ENCODE measurements at places on chromosomes 2 and 18.

GRCh38 chr2:104597942-104598341 lies 256.0 kb upstream of the POU3F3 start:
- DNase-seq: no peak

DNA sequence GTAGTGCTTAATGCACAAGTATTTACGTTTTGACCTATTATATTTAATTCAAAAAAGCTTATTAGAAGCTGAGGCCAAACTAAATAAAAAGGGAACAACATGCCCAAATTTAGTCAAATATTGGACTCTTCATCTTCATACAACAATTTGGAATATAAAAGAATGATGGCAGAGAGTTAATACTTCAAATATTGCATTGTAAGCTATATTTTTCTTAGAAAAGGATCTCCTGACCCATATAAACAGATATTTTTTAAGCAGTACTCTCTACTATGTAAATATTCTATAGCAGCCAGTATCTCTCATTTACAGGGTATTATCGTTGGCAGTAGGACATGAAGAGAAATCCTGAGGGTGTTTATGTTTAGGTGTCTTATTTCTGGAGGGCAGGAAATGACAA lies 531.2 kb downstream of the NYAP2 start:
- DNase-seq: no peak

DNA sequence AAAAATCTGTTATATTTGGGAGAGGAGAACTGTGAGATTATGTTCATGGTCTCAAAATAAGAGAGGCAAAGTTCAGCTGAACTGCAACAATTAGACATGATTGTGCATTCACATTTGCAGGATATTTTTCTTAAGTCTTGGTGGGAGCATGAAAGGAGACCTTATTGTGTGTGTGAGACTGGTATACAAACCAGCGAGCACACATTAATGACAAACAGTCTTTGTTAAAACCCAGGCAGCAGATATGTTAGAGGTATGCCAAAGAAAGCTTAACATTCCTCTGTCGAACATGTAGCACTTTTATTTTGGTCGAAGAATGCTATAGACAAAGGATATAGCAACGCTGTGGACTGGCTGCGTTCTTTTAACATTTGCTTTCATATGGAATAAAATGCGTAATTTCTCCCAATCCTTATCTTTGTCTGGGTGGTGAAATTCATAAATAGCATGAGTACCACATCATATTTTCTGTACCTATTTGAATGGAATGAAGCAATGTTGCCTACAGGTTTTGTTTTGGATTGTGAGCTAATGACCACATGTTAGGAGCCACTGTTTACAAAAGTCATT lies 88.4 kb downstream of the ICOS start:
- no peak for DNase-seq

GRCh38 chr2:141766225-141766624 lies 364.6 kb downstream of the LRP1B start:
- no peak for DNase-seq

- DNase-seq: peak; percentile 37
These were observed 70.5 kb upstream of the TFCP2L1 start for GRCh38 chr2:121355488-121355887.

DNA sequence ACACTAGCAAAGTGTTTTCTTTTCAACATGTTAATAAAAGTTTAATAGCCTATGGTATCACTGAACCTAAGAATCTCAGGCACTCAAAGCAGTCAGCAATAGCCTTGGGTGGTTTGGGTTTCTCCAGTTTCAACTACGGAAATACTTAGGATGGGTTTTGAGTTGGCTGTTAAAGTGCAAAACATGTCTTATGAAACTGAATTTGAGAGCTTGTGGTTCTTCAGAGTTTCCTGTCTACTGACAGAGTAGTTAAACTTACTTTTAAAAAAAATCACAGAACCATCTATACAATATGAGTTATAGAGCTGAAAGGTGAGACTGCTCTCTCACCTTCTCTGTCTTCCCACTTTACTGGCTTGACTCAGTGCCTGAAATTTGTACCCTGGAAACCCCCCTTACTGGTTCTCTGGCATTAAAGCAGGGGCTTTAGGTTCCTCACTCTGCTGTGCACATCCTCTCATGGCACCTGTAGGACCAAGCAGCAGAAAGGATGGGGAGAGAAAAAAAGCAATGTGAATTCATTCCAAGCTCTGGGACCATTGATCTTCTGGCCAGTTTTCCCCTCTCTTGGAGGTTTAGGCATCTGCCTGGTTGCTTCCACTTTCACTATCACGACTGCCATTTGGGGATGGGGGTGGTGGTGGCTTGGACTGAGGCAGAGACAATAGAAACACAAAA lies 18.1 kb downstream of the CCDC141 start:
- DNase-seq: no peak

- DNase-seq: no peak
These were observed 20.9 kb downstream of the NEB start for GRCh38 chr2:151713291-151713903.

GRCh38 chr2:21461754-21462240 lies 338.0 kb downstream of the TDRD15 start:
- no peak for DNase-seq

DNA sequence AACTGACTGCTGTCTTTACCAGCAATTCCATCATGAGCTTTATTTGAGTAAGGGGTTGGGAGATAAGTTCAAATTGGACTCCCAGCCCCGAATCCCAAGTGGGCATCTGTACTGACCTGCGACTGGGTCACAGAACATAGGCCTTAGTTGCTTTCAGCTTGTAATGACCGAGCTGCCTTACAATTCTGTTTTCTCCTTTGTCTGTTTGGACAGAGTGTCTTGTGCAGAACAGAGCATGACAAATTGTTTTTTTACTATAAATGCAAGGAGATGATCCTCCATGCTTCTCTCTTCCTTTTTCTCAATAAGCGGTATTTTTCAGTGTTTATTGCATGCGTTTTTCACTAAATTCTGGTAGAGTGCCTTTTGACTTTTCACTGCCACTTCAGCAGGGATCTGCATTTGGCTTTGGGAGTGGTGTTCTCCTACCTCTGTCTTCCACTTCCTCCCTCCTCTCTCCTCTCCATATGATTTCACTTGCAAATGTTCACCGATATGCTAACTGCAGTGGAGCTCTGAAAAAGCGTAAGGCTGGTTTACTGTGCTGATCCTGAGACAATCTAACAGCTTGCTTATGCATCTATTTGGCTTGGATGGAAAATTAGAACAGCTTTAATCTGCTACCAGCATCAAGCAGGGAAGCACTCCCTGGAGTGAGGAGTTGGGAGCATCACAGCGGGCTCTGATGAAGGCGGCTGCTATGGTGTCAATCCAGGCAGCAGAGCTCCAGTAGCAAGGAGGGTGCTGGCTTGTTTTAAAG lies 158.8 kb upstream of the SMIM21 start:
- DNase-seq: no peak

DNA sequence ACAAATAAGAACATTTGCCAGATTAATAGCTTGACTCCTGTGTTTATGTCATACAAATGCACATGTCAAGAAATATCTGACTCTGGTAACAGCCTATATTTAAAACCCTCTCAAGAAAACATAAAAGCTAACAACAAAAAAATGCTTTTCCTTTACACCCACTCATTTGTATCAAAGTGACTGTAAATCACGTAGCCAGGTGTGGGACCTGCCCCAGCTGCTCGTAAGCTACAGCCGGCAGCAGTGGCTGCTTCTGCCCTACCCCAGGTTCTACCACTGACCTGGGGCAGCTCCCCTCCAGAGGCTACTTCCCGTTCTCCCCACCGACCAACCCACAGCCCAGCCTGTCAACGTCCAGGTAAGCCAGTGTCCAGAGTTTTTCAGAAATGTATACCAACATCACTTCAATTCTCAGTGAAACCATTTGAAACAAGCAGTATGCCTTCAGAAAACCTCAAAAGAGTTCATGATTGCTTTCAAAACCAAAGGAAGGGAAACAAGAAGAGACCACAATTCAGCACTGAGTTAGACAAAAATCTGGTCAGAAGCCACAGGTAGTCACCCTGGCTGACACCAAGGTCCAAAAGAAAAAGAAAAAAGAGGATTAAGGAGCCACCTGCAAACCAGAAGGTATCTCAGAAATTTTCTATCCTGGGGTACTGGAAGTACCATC lies 40.4 kb downstream of the KIDINS220 start:
- DNase-seq: no peak

DNA sequence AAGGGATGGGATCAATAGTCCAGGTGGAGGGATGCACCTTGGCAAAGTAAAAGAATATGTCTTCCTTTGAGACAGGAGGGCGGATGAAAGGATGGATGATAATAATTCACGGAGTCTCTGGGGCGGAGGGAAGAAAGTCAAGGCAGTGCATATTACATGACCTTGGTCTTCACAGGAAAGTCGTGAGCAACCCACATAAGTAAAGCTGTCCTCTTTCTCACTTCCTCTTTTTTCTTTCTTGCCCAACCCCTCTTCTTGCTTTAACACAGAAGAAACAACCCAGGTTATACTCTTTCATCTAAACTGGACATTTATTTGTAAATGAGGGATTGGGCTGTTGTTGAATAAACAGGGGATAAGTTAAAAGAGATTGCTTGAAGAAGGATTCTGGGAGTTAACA lies 168.7 kb upstream of the SKOR2 start:
- DNase-seq: no peak

DNA sequence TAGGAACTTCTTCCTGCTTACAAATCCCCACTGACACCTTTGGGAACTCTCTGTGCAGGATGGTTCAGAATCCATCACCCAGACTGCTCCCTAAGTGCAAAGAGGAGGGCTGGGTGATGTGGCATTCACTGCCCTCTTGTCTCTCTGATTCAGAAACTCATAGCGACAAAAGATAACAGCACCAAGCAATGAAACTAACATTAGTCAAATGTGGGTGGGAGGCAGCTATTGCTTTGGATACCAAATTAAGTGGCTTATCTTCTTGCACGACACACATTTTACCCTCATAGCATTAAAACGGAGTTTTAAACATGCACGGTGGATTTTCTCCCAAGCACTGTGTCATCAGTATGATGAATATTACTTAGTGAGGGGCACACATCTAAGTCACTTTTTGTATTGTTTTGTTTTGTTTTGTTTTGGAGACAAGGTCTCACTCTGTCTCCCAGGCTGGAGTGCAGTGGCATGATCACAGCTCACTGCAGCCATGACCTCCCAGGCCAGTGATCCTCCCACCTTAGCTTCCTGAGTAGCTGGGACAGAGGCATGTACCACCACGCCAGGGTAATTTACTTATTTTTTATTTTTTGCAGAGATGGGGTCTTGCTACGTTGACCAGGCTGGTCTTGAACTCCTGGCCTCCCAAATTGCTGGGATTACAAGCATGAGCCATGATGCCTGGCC lies 40.9 kb upstream of the NEB start:
- no peak for DNase-seq

DNA sequence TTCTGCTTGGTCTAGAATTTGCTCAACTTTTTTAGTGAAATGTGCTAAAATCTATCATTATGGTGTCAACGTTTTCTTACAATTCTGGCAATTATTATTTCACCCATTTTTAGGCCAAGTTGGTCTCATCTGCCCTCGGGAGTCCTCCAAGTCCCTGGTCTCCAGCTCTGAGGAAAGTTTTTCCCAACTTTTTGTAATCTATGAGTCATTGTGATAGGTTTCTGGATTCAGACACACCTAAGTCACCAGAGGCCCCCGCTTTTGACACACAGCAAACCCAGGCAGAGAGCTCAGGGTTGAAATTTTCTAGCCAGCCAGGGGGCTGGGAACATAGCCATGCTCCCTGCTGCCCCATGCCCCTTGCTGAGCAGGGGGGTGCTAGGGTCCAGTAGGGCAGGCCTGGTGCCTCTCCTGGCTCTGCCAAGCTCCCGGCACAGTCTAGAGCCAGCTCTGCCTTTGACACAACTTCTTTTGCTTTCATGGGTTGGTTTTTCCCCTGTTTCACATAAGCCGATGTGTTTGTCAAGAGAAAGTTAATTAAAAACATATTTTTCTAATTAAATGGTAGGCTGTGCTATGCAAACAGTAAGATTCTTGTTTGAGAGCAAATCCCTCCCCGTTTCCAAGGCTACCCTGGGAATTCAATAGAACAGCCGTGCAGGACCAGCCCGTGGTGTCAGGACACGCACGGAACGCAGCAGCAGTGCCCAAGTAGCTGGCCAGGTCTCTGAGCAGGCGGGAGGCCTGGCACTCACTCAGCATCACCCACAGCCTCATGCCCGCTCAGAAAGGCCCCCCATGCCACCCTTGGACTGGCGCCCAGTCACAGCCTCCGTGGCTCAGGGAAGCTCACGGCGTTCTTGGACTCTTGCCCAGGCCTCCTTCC lies 25.5 kb upstream of the SNED1 start:
- peak; percentile 28 for DNase-seq

DNA sequence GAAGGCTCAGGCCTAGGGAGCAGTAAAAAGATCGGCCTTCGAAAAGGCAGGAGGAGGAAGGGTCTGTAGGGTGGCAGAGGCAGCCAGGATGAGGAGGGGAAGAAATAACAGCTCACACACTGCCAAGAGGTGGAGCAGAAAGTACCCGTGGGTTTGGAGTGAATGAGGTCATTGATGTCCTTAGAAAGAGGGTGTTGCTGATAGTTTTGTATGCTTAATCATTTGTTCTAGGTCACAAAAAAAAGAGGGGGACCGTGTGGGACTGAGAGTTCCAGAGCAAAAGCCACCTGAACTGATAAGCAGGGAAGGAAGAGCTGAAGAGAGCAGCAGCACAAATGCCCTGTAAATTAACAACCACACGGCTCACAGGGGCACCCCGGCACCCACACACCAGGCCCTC lies 140.4 kb downstream of the FAM161A start:
- DNase-seq: no peak

- DNase-seq: no peak
These were observed 8.0 kb downstream of the CTDSP1 start for GRCh38 chr2:218407717-218408116.

DNA sequence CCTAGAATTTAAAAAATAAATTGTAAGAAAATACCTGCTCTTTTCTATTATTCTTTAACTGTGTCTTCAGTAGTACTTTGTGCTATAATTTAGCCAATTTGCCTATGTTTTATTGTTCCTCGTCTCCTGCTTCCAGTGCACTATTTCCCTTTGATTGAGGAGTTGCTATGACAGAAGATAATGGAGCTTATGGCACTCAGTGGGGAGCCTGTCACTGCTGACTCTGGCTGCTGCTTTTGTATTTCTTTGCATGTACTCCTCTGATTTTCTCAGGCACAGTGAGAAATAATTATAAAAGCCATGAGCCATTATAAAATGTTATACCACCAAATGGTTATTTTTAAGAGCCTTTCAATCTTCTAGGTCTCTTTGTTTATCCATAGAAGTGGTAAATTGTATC lies 1310.8 kb upstream of the SLC39A10 start:
- no peak for DNase-seq

- DNase-seq: no peak
These were observed 149.3 kb upstream of the AQP4 start for GRCh38 chr18:27014841-27015240.

DNA sequence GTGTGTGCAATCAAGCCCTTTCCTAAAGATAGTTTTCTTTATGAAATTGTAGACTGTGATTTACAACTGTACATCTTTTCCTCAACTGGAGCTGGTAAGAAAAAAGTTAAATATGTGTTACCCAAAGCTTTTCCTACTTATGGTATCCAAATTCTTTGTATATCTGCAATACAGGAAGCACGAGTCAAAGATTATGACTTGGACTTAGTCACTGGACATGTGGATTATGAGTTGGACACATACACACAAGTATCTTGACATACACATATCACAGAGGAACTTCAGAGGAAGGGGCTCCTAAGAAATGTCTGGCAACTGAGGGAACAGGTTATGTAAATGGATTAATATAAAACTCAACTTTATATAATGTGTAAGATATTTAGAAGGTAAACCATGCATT lies 35.2 kb downstream of the PRELID3A start:
- no peak for DNase-seq

- no peak for DNase-seq
These were observed 15.9 kb upstream of the NMUR1 start for GRCh38 chr2:231546014-231546715.

- no peak for DNase-seq
These were observed 3.5 kb downstream of the RSAD2 start for GRCh38 chr2:6881046-6881445.
